ENCODE measurements at places on chromosomes 11 and 22. TPM values are rescaled to one million over a fixed set of nuclear protein-coding genes. Genes with fewer than 3 reads are reported as not detected.

EIF3M gene
- 255 TPM for total RNA-seq

POU2AF1 gene
- not detected for total RNA-seq

GAS2 gene
- total RNA-seq = 5.8 TPM

PDE2A gene
- 52.3 TPM for total RNA-seq

NCF4 gene
- 20.7 TPM for total RNA-seq

PDGFD gene
- total RNA-seq = 297 TPM

STK33 gene
- total RNA-seq = 11.3 TPM

TIMP3 gene
- total RNA-seq = 248 TPM

UBQLN3 gene
- 0.28 TPM for total RNA-seq

SYT13 gene
- 6.6 TPM for total RNA-seq

MTNR1B gene
- not detected for total RNA-seq

RTCB gene
- total RNA-seq = 108 TPM

- DNase-seq = no peak
These were observed 12.2 kb downstream of the SLN start for GRCh38 chr11:107699371-107700285.

DNA sequence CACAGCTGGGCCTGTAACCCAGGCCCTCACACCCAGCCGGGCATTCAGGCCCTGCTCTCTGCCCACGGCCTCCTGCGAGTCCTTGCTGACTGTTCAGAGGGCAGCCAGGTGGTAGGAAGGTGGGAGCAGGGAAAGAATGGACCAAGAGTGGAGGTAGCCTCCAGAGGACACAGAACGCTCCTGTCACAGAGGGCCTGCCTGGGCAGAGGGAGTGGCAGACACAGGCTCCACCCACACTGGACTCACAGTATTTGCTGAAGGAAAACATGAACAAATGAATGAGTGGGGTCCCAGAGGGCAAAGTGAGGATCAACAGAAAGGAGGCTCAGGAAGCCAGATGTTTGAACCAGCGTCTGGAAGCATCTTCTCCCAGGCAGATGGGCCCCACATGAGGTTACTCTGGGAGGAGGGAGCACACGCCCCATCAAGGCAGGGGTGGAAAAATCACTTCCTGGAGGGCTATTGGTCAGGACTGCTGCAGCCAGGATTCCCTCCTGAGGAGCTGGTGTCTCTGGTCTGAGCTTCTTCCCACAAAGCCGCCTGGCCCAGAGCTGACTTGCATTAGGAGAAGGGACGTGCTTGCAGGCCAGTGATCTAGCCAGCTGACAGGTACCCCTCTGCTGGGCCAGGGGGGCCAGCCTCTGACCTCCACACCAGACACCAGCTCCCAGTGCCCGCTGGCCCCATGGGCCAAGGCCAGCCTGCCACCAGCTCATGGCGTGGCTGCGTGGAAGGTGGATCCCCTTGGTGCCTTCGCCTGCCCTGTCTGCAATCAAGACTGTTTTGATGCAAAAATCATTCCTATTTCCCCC lies 84.0 kb downstream of the THAP12 start:
- no peak for DNase-seq

GRCh38 chr11:17547051-17547577 lies at the start of gene OTOG:
TSS of gene OTOG (plus strand) at chr11:17547259. CDS start at chr11:17547373, 114 bp downstream.
- DNase-seq = no peak

- DNase-seq = no peak
These were observed 126.0 kb upstream of the TTC12 start for GRCh38 chr11:113188371-113188834.

DNA sequence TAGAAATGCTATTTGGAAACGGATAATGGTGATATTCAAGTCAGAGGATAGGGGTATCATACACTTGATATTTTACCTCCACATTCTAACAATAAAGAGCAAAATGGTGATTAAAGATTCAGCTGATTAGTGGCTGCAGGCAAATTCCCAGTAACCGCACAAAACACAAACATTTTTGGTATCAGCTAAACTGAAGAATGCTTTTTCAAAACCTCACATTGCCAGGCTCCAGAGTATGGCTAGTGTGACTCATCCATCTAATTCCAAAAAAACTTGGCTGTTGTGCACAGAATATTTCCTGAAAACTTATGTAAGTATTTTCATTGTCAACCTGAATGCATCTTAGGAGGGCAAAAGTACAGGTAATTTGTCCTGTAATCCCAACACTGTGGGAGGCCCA lies 10.9 kb downstream of the SRPRA start:
- no peak for DNase-seq

- DNase-seq = no peak
These were observed 109.6 kb downstream of the USP35 start for GRCh38 chr11:78298291-78298771.

DNA sequence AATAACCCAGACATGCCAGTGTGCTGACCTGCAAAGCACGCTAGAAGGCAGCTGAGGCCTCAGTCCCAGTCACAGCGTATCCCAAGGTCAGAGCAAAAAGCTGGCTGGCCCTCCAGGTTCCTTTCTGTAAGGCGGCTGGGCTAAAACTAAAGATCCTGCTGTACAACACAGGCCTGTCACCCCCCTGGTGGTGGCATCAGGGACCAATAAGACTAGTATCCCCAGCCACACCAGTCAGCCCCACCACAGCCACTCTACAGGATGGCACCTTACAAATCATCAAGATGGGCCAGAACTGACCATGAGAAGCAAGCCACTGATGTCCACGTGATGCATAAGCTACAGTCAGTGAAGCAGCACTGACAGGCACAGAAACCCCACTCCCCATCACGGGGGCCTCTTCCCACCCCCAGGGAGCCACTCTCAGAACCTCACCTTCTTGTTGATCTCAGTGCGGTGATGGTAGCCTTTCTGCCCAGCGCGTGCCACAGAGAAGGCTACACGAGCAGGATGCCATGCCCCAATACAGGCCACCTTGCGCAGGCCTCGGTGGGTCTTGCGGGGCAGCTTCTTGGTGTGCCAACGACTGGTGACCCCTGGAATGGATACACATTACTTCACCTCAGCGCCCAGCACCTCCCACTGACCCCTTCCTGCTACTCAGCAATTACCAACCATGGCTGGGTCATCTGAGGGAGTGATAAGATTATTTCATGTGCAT lies 5.0 kb downstream of the RPL3 start:
- peak; percentile 84 for DNase-seq

- no peak for DNase-seq
These were observed 15.3 kb downstream of the LINC01488 start for GRCh38 chr11:69496631-69497220.

DNA sequence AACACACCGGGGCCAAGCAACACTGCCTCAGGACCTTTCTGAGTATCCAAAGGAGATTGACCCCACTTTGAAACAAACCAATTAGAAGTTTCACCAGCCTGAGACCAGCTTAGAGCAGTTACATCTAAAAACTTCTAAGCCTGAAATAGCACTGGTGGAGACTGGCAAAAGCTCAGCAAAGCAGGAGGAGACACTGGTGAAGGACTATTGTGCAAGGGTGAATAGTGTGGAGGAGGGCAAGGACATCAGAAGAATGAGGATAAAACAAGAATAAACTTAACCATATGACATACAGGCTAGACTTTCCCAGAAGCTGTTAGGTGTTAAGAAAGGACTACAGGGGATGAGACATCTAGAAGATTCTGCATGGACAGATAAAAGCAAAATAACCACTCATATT lies 152.4 kb downstream of the FCHSD2 start:
- peak; percentile 61 for DNase-seq

DNA sequence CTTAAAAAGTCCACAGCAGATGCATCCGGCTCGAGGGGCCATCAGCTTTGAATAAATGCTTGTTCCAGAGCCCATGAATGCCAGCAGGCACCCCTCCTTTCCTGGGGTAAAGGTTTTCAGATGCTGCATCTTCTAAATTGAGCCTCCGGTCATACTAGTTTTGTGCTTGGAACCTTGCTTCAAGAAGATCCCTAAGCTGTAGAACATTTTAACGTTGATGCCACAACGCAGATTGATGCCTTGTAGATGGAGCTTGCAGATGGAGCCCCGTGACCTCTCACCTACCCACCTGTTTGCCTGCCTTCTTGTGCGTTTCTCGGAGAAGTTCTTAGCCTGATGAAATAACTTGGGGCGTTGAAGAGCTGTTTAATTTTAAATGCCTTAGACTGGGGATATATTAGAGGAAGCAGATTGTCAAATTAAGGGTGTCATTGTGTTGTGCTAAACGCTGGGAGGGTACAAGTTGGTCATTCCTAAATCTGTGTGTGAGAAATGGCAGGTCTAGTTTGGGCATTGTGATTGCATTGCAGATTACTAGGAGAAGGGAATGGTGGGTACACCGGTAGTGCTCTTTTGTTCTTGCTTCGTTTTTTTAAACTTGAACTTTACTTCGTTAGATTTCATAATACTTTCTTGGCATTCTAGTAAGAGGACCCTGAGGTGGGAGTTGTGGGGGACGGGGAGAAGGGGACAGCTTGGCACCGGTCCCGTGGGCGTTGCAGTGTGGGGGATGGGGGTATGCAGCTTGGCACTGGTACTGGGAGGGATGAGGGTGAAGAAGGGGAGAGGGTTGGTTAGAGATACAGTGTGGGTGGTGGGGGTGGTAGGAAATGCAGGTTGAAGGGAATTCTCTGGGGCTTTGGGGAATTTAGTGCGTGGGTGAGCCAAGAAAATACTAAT lies 1.9 kb downstream of the NEAT1 start:
- DNase-seq = peak; percentile 77
